Esophagus squamous epithelium (tissue), 5 donors: ENCODE measurements at places on chromosomes 12 and 14. TPM values are rescaled to one million over a fixed set of nuclear protein-coding genes. Genes with fewer than 3 reads are reported as not detected.
A peak's percentile ranks its signal among the peaks of the same experiment; 100 is the strongest.

The SELPLG gene
- 2.5 TPM for total RNA-seq

- peaks cover 36% of the 10 kb centered on the region for H3K4me1 ChIP-seq
- no peak overlapping the region for H3K27ac ChIP-seq
- peak overlapping the region; percentile 11 for H3K4me3 ChIP-seq
- H3K27me3 ChIP-seq = peaks cover 62% of the 10 kb centered on the region
- no peaks in the 10 kb centered on the region for H3K36me3 ChIP-seq
- no peak for DNase-seq
Measured at GRCh38 chr14:102923201-102923924, 900 bp downstream of the AMN start.

GRCh38 chr12:54437243-54437642 is 18.2 kb upstream of the ITGA5 start:
- no peak for DNase-seq
- H3K27me3 ChIP-seq = no peaks in the 10 kb centered on the region
- H3K36me3 ChIP-seq = no peaks in the 10 kb centered on the region
- no peak overlapping the region for H3K4me3 ChIP-seq
- H3K27ac ChIP-seq = no peak overlapping the region

The SALL2 gene
- total RNA-seq = 5.1 TPM

GRCh38 chr14:102464846-102465341 is 44.7 kb downstream of the ANKRD9 start:
- no peak for DNase-seq
- H3K36me3 ChIP-seq = no peaks in the 10 kb centered on the region
- H3K27ac ChIP-seq = no peak overlapping the region
- no peak overlapping the region for H3K4me3 ChIP-seq

The PRB2 gene
- not detected for total RNA-seq

DNA sequence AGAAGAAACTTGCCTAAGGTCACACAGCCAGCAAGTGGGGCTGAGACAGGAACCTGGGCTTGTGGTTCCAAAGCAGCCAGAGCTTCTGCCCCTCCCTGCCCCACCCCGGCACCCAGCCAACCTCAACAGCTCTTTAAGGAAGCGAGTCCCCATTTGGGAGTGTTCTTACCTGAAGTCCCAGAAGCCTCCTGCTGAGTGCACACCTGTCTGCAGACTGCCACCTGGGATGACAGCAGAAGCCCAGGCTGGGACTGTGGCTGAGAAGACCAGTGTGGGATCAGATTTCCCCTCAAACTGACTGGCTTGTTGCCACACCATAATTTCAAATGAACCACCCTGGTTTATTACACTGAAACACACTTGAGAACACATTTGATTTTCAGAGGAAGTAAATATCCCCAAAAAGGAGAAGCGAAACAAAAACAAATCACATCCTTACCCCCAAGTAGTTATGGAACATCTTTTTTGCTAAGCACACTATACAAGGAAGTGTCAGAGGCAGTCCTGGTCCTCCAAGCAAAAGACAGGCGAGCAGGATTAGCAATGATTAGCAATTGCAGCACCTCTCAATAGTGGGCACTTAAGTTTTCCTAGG is 6.3 kb upstream of the RIN3 start:
- H3K27ac ChIP-seq = no peak overlapping the region
- peaks cover 6% of the 10 kb centered on the region for H3K27me3 ChIP-seq
- no peak overlapping the region for H3K4me3 ChIP-seq
- no peaks in the 10 kb centered on the region for H3K36me3 ChIP-seq
- DNase-seq = no peak

DNA sequence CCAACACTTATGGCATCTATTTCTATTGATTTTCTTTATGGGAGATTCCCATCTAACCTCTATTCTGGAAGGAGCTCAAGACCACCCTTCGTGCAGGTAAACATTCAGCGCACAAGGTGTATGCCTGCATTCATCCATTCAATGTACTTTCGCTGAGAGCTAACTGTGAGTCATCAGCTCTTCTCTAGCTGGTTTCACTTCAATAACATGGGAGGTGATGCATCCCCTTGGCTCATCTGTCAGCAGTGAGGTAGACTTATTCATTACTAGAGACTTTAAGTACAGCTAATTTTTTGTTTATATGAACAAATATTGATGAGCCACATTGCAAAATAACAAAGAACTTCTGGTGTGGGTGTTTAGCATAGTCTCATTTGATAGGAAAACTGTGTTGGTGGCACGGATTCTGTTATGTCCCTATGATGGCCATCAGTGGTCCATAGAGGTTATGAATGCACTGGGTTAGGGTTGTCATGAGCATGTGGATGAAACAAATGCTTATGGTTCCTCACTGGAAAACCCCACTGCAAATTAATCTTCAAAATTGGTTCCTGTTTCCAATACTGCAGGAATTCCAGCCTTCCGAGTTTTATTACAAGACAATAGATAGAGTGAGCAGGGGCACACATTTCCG is 1151.0 kb downstream of the BCL11B start:
- H3K27ac ChIP-seq = no peak overlapping the region
- H3K27me3 ChIP-seq = no peaks in the 10 kb centered on the region
- DNase-seq = no peak

GRCh38 chr12:20196767-20197166 is 171.6 kb upstream of the PDE3A start:
- no peak for DNase-seq
- no peaks in the 10 kb centered on the region for H3K36me3 ChIP-seq
- H3K4me1 ChIP-seq = no peaks in the 10 kb centered on the region
- no peak overlapping the region for H3K4me3 ChIP-seq

- no peak overlapping the region for H3K27ac ChIP-seq
- H3K36me3 ChIP-seq = no peaks in the 10 kb centered on the region
- peaks cover 88% of the 10 kb centered on the region for H3K27me3 ChIP-seq
- DNase-seq = no peak
- peaks cover 12% of the 10 kb centered on the region for H3K4me1 ChIP-seq
Measured at GRCh38 chr12:5081016-5081415, 37.3 kb downstream of the KCNA5 start.

- peaks cover 6% of the 10 kb centered on the region for H3K4me1 ChIP-seq
- H3K36me3 ChIP-seq = no peaks in the 10 kb centered on the region
- no peak overlapping the region for H3K27ac ChIP-seq
- H3K4me3 ChIP-seq = no peak overlapping the region
- DNase-seq = no peak
- H3K27me3 ChIP-seq = no peaks in the 10 kb centered on the region
Measured at GRCh38 chr12:131263626-131264025, 309.9 kb downstream of the ADGRD1 start.

GRCh38 chr12:77685112-77685511 is 145.6 kb upstream of the NAV3 start:
- peaks cover 4% of the 10 kb centered on the region for H3K4me1 ChIP-seq
- no peak overlapping the region for H3K27ac ChIP-seq
- no peaks in the 10 kb centered on the region for H3K27me3 ChIP-seq
- peak overlapping the region; percentile 4 for H3K4me3 ChIP-seq

The ZDHHC22 gene
- not detected for total RNA-seq

The DNM1L gene
- 42.6 TPM for total RNA-seq

GRCh38 chr12:93179792-93180191 is 197.9 kb upstream of the NUDT4 start:
- no peaks in the 10 kb centered on the region for H3K27me3 ChIP-seq
- no peak for DNase-seq
- H3K4me3 ChIP-seq = no peak overlapping the region
- no peak overlapping the region for H3K27ac ChIP-seq
- H3K4me1 ChIP-seq = peaks cover 27% of the 10 kb centered on the region

DNA sequence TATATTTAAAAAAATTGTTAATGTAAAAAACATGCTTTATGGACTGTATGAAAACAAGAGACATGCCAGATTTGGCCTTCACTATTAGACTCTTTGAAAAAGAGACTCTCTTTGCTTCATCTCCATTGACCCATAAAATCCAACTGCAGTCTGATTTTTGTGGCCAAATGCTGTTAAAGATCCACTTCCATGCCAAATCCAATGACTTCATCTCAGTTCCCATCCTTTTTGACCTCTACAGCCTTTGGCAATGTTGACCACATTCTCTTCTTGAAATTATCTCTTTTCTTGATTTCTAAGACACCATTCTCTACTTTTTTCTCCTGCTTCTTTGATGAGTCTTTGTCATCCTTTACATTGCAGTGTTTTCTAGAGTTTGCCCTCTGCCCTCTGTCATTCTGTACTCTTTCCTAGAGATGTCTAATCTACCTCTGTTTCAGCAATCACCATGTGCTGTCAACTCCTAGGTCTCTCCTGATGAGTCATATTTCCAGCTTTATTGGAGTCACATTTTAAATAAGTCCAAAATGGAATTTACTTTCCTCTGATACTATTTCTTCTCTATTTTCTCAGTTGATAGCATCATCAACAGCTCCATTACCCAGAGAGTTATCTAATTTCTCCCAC is 2.4 kb downstream of the TMPRSS12 start:
- H3K27me3 ChIP-seq = no peaks in the 10 kb centered on the region
- peaks cover 18% of the 10 kb centered on the region for H3K4me1 ChIP-seq
- no peak for DNase-seq
- H3K36me3 ChIP-seq = no peaks in the 10 kb centered on the region
- H3K4me3 ChIP-seq = no peak overlapping the region
- no peak overlapping the region for H3K27ac ChIP-seq

The GLT1D1 gene
- total RNA-seq = 0.19 TPM

- no peaks in the 10 kb centered on the region for H3K27me3 ChIP-seq
- H3K36me3 ChIP-seq = no peaks in the 10 kb centered on the region
- no peak for DNase-seq
- no peak overlapping the region for H3K27ac ChIP-seq
- H3K4me1 ChIP-seq = no peaks in the 10 kb centered on the region
Measured at GRCh38 chr12:19068137-19068536, 61.4 kb upstream of the PLEKHA5 start.

The ZC2HC1C gene
- 5.0 TPM for total RNA-seq

DNA sequence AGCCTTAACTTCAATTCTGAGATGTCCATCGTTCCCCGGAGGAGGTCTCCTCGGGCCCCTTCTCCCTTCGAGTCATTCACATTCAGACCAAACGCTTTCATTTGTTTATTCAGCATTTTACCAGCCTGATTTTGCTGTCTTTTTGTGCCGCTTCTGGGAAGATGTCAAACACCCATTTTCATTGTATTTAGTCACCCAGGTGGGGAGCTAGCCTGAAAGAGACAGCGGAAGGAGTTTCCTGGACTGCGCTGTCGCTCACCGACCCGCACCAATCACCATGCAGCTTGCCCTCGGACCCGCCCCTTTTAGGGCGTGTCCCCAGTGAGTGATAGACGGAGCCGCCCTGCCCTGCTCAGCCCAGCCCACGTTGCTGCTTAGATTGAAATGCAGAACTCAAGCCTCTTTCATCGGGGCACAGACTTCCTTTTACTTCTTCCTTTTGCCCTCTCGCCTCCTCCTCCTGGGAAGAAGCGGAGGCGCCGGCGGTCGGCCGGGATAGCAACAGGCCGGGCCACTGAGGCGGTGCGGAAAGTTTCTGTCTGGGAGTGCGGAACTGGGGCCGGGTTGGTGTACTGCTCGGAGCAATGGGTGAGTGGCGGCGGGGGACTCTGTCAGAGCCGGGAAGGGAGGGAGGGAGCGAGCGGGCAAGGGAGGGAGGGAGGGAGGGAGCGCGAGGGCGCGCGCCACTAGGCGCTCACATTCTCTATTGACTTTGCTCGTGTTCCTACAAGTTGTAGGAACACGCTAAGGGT is at the start of gene PAX9:
Gene PAX9 (plus strand): TSS at position 355 of the 752 bp plus-strand sequence. CDS start 230 bp downstream, at position 585.
- no peak for DNase-seq
- H3K4me3 ChIP-seq = peak within 1 kb of the TSS; percentile 70
- no peaks in the 10 kb centered on the region for H3K27me3 ChIP-seq
- H3K27ac ChIP-seq = peak within 1 kb of the TSS; percentile 94
- peaks cover 36% of the 10 kb centered on the region for H3K36me3 ChIP-seq
- H3K4me1 ChIP-seq = peaks cover 84% of the 10 kb centered on the region

DNA sequence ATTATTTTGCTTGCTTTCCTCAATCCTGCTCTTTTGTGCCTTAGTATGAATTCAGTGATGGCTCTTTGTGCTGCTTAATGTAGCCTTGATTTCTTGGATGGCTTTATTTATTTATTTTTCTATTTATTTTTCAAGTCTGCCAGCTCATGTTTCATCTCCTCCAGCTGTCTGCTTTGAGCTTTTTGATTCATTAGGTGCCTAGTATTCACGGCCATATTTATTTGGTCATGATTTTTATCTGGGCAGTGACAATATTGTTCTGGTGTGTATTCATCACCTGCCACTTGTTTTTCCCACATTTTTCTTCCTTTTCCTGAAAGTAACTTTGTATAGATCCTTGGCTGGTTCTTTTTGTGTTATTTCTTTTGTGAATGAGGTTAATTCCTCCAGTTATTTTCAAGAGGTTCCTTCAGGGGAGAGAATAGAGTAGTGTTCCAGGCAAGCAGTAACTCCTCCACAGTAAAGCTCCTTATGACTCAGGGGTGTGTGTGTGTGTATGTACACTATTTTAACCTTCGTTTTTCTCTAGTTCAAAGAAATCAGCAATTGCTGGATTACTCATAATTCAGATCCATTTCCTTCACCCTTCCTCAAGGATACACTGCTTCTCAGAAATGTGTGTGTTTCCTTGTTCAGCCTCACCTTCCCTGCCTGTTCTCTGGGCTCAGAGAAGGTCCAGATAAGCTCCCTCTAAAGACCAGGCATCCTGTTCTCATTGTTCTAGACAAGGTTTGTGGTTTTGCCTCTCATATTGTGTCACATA is 51.6 kb upstream of the PMCH start:
- H3K4me1 ChIP-seq = no peaks in the 10 kb centered on the region
- no peak overlapping the region for H3K27ac ChIP-seq
- H3K36me3 ChIP-seq = no peaks in the 10 kb centered on the region
- DNase-seq = no peak
- H3K27me3 ChIP-seq = no peaks in the 10 kb centered on the region
- no peak overlapping the region for H3K4me3 ChIP-seq

The FSCB gene
- total RNA-seq = not detected

The GLIPR1L2 gene
- total RNA-seq = 0.19 TPM

- no peak overlapping the region for H3K4me3 ChIP-seq
- H3K4me1 ChIP-seq = no peaks in the 10 kb centered on the region
- H3K27ac ChIP-seq = peak overlapping the region; percentile 73
- DNase-seq = no peak
Measured at GRCh38 chr14:94320243-94320642, 2.9 kb downstream of the SERPINA6 start.

The GPR135 gene
- total RNA-seq = 0.72 TPM

GRCh38 chr12:42759622-42760273 is 170.2 kb upstream of the PRICKLE1 start:
- H3K36me3 ChIP-seq = no peaks in the 10 kb centered on the region
- no peak overlapping the region for H3K27ac ChIP-seq
- DNase-seq = no peak

GRCh38 chr12:69732088-69732487 is 6.6 kb upstream of the RAB3IP start:
- H3K36me3 ChIP-seq = no peaks in the 10 kb centered on the region
- no peak overlapping the region for H3K4me3 ChIP-seq
- DNase-seq = no peak

GRCh38 chr12:103821773-103822172 is 19.3 kb downstream of the NT5DC3 start:
- no peak for DNase-seq
- no peaks in the 10 kb centered on the region for H3K27me3 ChIP-seq
- H3K4me1 ChIP-seq = no peaks in the 10 kb centered on the region
- no peak overlapping the region for H3K4me3 ChIP-seq
- peaks cover 9% of the 10 kb centered on the region for H3K36me3 ChIP-seq

The PPP4R4 gene
- total RNA-seq = 0.08 TPM
